ENCODE measurements at places on chromosomes 2 and 18.

DNA sequence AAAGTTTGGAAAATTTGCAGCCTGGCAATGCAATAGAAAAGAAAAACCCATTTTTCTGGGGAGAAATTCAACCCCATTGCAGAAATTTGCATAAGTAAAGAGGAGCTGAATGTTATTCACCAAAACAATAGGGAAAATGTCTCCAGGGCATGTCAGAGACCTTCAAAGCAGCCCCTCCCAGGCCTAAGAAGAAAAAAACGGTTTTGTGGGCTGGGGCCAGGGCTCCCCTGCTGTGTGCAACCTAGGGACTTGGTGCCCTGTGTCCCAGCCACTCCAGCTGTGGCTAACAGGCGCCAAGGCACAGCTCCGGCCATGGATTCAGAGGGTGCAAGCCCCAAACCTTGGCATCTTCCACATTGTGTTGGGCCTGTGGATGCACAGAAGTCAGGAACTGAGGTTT is 224.5 kb downstream of the TXNL1 start:
- DNase-seq = no peak

GRCh38 chr2:1053786-1054185 is 103.1 kb downstream of the SNTG2 start:
- DNase-seq = no peak

DNA sequence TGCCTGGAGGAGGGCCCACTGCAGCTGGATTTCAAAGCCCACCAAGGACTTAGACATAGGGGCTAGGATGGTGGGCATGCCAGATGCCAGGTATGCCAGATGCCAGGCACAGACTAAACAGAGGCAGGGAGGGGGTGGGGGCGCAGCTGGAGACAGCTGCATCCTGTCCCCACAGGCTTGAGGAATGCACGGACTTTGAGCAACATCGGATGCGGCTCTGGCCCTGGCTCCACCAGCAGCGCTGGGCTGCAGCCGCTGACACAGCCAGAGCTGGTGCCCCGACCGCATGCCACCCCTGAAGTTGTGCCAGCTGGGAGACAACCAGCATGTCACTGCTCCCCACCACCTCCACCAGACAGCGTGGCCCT is 39.5 kb downstream of the AQP12A start:
- DNase-seq = no peak

DNA sequence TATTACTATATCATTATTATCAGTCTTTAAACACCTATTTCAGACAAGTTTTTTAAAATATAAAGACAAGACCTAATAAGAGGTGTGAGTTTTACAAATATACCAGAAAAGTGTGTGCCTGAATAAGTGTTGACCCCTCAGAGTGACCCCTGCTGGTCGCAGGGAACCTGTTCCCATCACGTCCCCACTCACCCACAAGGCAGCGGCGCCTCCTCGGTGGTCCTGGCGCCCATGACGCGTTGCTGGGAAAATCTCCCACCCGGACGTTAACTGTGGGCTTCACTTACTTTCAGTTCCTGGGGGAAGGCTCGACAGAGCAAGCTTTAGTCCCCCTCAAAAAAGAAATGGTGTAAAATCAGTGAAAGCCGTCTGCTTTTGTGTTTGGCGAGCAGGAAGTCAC is 93.5 kb downstream of the TMEM18 start:
- DNase-seq = no peak

DNA sequence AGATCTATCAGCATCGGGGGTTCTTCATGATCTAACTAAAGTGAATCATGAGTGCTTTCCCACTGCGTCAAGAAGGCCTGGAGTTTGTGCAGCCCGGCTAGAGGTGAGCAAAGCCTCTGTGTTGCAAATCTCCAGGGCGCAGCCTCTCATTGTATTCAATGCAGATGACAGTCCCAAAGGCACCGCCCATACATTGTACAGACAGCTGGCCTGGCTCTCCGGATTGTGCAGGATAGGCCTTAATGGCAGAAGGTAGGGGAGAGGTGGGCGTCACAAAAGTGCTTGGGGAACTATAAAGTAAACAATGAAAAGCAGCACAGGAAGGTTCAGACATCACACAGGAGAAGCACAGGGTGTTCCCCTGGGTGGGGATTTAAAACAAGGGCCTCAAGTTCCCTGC is 907 bp upstream of the GYPC start:
- no peak for DNase-seq

DNA sequence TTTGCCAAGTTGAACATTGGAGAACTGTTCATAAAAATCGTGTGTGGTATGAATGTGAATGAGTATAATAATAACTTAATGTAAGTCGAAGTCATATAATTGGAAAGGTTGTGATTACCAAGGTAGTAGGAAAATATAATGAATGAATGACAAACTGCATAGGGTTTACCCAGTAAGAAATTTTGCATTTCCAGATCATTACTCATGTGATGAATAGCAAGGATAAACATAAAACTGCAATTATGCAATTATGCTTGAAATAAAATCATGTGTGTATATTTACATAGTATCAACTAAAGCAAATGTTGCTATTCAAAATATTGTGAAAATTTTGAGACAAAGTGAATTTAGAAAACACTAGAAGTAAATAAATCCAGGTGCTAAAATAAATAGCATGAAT is 1108.7 kb upstream of the TMEFF2 start:
- no peak for DNase-seq
